ENCODE measurements at places on chromosomes 6 and 20.

GRCh38 chr6:158041370-158041769, 59.7 kb downstream of the SYNJ2 start:
- DNase-seq, result no peak

DNA sequence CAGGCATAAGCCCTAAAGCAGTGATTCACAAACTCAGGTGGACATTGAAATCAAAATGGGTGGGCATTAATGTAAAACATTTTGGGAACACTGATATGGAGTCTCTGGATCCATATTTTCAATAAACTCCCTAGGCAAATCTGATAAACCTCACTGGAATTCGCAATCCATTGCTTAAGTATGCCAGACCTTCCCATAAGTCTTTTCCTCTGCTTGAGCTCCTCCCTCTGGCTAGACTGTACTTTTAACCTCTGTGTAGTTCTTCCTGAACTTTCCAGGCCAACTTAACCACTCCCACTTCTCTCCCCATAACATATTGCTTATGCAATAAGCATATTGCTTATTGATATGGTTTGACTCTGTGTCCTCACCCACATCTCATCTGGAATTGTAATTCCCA, 629.7 kb upstream of the IMPG1 start:
- DNase-seq, result no peak

DNA sequence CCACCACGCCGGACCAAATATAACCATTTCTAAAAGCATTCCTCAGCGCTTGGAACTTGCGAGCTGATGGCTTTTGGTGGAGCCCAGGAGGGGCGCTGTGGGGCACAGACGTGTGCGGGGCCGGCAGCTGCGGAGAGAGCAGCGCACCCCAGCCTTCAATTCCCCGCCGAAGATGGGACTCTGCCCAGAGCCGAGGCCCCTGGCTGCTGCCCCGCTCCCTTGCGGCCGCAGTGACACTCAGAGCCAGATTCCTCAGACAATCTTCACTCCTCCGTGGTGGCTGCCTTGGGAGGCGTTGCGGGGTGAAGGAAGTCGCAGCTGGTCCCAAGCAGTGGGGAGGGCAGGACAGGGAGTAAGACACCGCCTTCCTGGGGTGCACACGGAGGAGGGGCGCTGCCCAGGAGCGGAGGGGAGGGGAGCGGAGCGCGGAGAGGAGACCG, 87.7 kb downstream of the TMEM242 start:
- DNase-seq, result no peak

- no peak for DNase-seq
Measured at GRCh38 chr6:3946778-3947177, 97.6 kb downstream of the FAM50B start.
